ENCODE measurements at places on chromosomes 16 and 17. TPM values are rescaled to one million over a fixed set of nuclear protein-coding genes. Genes with fewer than 3 reads are reported as not detected.

PPP1R1B gene
- 0.91 TPM for total RNA-seq

KRT26 gene
- total RNA-seq = not detected

GP1BA gene
- total RNA-seq = not detected

KIAA0753 gene
- total RNA-seq = 12.8 TPM

OR4D1 gene
- not detected for total RNA-seq

SOX8 gene
- 0.72 TPM for total RNA-seq

CFAP97D1 gene
- not detected for total RNA-seq

TBC1D3L gene
- 2.7 TPM for total RNA-seq

CUEDC1 gene
- 14.3 TPM for total RNA-seq

EVPLL gene
- not detected for total RNA-seq

CDYL2 gene
- total RNA-seq = 11.8 TPM

CHD9NB gene
- 2.7 TPM for total RNA-seq

HBA1 gene
- not detected for total RNA-seq
